Small intestine (tissue), 16 donors: ENCODE measurements at places on chromosomes 13 and 19.

GRCh38 chr19:12791345-12792050 is at the start of gene JUNB:
TSS of gene JUNB (plus strand) at chr19:12791486. CDS start at chr19:12791772, 286 bp downstream.
- peak; percentile 99 for DNase-seq
- H3K27me3 ChIP-seq = no peaks in the 10 kb centered on the region
- H3K4me3 ChIP-seq = peak within 1 kb of the TSS; percentile 85
- H3K36me3 ChIP-seq = no peaks in the 10 kb centered on the region
- H3K27ac ChIP-seq = peak within 1 kb of the TSS; percentile 99
- peaks cover 3% of the 10 kb centered on the region for H3K4me1 ChIP-seq

DNA sequence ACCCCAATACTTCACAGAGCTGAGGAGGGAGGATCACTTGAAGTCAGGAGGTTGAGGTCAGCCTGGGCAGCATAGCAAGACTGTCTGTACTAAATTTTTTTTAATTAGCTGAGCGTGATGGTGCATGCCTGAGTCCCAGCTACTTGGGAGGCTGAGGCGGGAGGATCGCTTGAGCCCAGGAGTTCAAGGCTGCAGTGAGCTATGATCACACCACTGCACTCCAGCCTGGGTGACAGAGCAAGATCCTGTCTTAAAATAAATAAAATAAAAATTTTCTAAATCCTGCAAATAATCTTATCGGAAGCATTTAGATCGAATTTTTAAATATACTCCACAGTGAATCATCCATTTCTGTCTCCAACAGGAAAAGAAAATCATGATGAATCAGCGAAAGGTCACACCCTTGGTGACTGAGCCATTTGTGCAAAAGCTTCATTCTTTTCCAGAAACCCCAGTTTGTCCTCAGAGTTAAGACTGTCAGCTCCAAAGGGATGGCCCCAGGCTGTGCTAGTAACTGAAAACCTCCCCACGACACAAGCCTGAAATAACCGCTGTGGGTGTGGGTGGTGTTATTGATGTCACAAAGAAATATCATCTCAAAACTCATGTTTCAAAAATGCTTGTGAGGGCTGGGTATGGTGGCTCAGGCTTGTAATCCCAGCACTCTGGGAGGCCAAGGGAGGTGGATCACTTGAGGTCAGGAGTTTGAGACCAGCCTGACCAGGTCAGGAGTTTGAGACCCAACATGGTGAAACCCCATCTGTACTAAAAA is 167.6 kb downstream of the PTPRS start:
- no peak overlapping the region for H3K27ac ChIP-seq
- no peak overlapping the region for H3K4me3 ChIP-seq
- H3K36me3 ChIP-seq = no peaks in the 10 kb centered on the region
- H3K27me3 ChIP-seq = no peaks in the 10 kb centered on the region
- H3K4me1 ChIP-seq = no peaks in the 10 kb centered on the region

- H3K27ac ChIP-seq = peak overlapping the region; percentile 72
- no peaks in the 10 kb centered on the region for H3K27me3 ChIP-seq
- H3K4me3 ChIP-seq = no peak overlapping the region
- no peaks in the 10 kb centered on the region for H3K36me3 ChIP-seq
- DNase-seq = no peak
- H3K4me1 ChIP-seq = peaks cover 2% of the 10 kb centered on the region
Measured at GRCh38 chr19:33274663-33275558, 27.4 kb downstream of the CEBPA start.

GRCh38 chr19:2532252-2533071 is 56.5 kb downstream of the GADD45B start:
- H3K4me1 ChIP-seq = no peaks in the 10 kb centered on the region
- no peak for DNase-seq
- no peaks in the 10 kb centered on the region for H3K36me3 ChIP-seq

DNA sequence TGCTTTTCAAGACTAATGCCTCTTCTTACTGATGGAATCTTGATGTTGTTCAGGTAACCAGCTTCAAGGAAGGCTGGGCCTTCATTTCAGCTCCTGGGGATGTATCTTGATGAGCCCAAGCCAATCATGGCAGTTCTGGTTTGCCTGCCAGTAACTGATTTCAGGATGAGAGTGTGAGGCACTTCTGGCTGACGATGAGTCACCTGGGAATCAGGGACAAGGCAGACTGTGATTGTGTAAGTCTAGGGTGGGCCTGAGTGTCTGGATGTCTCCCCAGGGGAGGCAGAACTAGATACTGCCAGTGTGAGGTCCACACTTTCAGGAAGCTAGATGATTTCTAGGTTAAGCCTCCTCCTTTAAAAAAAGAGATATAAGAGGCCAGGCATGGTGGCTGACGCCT is 77.3 kb upstream of the KL start:
- H3K27ac ChIP-seq = no peak overlapping the region
- H3K4me3 ChIP-seq = no peak overlapping the region
- no peaks in the 10 kb centered on the region for H3K4me1 ChIP-seq
- no peak for DNase-seq
- H3K27me3 ChIP-seq = no peaks in the 10 kb centered on the region
- H3K36me3 ChIP-seq = no peaks in the 10 kb centered on the region

DNA sequence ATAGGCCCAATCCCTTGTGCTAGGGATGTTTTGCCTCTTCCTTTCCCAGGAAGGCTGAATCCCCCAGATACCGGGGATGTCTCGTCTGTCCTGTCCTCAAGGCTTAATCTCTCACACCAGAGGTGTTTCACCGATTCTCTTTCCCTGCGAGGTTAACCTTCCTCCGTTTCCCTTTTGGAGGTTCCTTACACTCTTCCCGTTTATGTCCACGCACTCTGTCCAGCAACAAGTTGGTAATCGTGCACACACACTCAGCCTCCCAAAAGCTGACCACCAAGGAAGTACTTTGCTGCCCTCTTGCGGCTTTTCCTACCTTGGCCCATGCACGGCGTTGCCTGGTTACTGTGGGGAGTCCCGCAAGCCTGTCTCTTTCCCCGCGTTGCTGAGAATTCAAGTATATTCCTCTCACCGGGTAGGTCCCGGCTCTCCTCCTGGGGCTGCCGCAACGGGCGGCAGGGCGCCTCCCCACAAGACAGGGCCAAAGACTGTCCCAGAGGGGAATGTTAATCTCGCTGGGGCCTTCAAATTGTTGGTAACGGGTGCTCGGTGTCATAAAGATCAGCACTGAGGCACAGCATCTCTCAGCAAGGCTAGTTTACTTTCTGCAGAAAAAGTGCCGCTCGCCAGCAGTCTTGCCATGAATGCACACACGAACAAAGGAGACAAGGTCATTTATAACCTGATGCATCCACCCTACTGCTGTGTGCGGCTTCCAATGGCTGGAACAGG is 36.7 kb upstream of the CD177 start:
- DNase-seq = no peak
- no peak overlapping the region for H3K4me3 ChIP-seq
- H3K36me3 ChIP-seq = no peaks in the 10 kb centered on the region
- no peak overlapping the region for H3K27ac ChIP-seq

DNA sequence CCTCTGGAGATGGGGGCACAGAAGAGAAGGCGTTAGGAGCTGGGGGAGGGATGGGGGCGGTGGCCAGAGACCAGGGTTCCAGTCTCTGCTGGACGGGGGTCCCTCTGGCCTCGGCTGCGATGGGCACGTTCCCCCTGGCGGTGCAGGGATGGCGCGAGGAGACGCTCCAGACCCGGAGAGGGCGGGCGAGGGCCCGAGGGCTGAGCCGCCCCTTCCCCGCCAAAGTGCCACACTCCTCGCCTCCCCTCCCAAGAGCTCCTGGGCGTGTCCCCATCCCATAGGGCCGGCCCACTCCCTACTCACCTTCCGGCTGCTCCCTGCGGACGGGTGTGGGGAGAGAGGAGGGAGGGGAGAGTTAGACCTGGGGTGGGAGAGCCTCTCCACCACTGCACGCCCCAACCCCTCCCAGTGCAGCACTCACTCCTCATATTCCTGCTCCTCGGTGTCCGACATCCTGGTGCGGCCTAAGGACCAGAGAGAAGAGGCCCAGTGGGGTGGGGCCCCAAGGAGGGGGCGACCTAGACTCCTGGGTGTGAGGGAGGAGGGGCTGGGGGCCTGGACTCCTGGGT is 2.2 kb downstream of the TNNT1 start:
- peaks cover 65% of the 10 kb centered on the region for H3K27me3 ChIP-seq
- no peak for DNase-seq
- no peaks in the 10 kb centered on the region for H3K36me3 ChIP-seq
- no peaks in the 10 kb centered on the region for H3K4me1 ChIP-seq
- H3K27ac ChIP-seq = no peak overlapping the region
- H3K4me3 ChIP-seq = no peak overlapping the region

DNA sequence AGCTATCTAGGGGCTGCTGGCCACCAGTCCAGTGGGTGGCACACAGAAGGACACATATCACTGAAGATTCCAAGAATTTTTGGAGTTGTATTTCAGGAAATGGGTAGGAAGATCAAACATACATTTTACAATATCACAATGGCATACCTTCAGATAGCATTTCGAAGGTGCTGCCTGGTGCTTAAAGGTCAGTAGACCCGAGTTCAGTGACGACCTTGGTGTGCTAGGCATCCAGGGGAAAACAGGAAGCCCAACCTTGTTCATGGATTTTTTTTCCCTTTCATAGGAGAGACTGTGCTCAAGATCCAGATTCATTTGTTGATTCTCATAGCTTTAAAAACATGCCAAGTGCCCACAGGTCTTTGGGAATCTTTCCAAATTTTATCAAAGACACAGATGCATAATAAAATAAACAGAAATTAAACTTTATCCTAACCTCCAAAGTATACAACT is 51.0 kb upstream of the RCBTB2 start:
- H3K4me3 ChIP-seq = no peak overlapping the region
- no peaks in the 10 kb centered on the region for H3K4me1 ChIP-seq
- DNase-seq = no peak
- H3K36me3 ChIP-seq = no peaks in the 10 kb centered on the region

DNA sequence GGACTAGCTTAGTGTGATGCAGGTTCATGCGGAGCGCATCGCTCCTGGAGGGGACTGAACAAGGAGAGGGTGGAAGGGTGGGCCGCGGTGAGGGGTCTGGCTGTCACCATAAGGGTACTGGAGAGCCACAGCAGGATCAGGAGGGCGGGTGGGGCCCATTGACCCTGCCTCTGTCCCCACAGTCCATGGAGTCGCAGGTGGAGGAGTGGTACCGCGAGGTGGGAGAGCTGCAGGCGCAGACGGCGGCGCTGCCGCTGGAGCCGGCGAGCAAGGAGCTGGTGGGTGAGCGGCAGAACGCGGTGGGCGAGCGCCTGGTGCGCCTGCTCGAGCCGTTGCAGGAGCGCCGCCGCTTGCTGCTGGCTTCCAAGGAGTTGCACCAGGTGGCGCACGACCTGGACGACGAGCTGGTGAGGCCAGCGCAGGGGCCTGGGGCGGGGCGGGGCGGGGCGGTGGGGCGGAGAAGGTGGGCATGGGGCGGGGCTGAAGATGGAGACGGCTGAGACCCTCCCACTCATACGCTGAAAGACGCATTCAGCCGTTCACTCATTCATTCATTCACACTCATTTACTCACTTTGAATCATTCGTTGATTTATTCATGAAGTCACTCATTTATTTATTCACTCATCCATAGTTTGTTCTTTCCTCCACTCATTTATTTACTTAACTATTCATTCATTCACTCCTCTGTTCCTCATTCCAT is 27.5 kb upstream of the SHKBP1 start:
- DNase-seq = peak; percentile 37
- no peak overlapping the region for H3K4me3 ChIP-seq
- no peaks in the 10 kb centered on the region for H3K4me1 ChIP-seq
- peaks cover 10% of the 10 kb centered on the region for H3K27me3 ChIP-seq

DNA sequence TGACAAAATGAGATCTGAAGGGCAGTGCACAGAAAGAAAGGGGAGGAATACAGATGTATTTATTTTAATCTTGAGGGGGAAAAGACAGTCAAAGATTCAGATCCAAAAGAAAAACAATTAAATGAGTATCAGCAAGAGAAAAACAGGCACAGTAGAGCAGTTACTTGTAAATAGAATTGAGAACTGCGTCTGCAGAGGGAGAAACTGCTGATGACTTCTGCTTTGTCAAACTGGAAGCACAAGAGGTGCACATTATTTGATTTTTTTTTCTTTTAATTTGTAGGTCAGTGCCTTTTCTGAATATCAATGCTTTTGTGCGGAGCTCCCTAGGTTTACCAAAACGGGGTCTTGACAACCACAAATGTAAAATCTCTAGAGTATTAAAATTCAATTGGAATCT is 37.3 kb downstream of the EFNB2 start:
- peaks cover 8% of the 10 kb centered on the region for H3K36me3 ChIP-seq
- no peak overlapping the region for H3K27ac ChIP-seq
- peaks cover 36% of the 10 kb centered on the region for H3K4me1 ChIP-seq
- no peak for DNase-seq
- H3K27me3 ChIP-seq = no peaks in the 10 kb centered on the region

- H3K27me3 ChIP-seq = peaks cover 6% of the 10 kb centered on the region
- H3K4me3 ChIP-seq = no peak overlapping the region
- H3K27ac ChIP-seq = no peak overlapping the region
- peak; percentile 1 for DNase-seq
- peaks cover 2% of the 10 kb centered on the region for H3K4me1 ChIP-seq
Measured at GRCh38 chr19:1486720-1487575, 3.2 kb downstream of the PCSK4 start.

GRCh38 chr13:109156181-109156935 is 526.9 kb downstream of the MYO16 start:
- no peaks in the 10 kb centered on the region for H3K4me1 ChIP-seq
- H3K36me3 ChIP-seq = no peaks in the 10 kb centered on the region
- H3K4me3 ChIP-seq = no peak overlapping the region
- H3K27me3 ChIP-seq = peaks cover 10% of the 10 kb centered on the region
